ENCODE measurements at places on chromosomes 11 and 22. TPM values are rescaled to one million over a fixed set of nuclear protein-coding genes. Genes with fewer than 3 reads are reported as not detected.

The CFL1 gene
- total RNA-seq: 724 TPM

The MS4A6A gene
- 0.41 TPM for total RNA-seq

The CNGA4 gene
- total RNA-seq: 0.81 TPM

The CSF2RB gene
- 0.42 TPM for total RNA-seq

The NNMT gene
- 1.1 TPM for total RNA-seq

The ASRGL1 gene
- total RNA-seq: 25.8 TPM

The GLB1L3 gene
- 1.7 TPM for total RNA-seq

The P4HA3 gene
- 0.64 TPM for total RNA-seq

The FIBP gene
- total RNA-seq: 91.3 TPM

The EFCAB6 gene
- 1.2 TPM for total RNA-seq

The MAPK1 gene
- 58.2 TPM for total RNA-seq

The CCDC15 gene
- 1.9 TPM for total RNA-seq

The CRYBB2 gene
- total RNA-seq: 1.2 TPM

The SCN2B gene
- total RNA-seq: 3.4 TPM

The MS4A4E gene
- total RNA-seq: not detected

The SLC15A3 gene
- total RNA-seq: 7.2 TPM

The FGF4 gene
- total RNA-seq: 0.11 TPM

The KCTD14 gene
- total RNA-seq: 1.1 TPM

The PATL1 gene
- 11.8 TPM for total RNA-seq

The FZD4 gene
- total RNA-seq: 5.5 TPM

The XRCC6 gene
- total RNA-seq: 237 TPM
